Erythroblast (primary cell): ENCODE measurements at places on chromosomes 2 and 18.

DNA sequence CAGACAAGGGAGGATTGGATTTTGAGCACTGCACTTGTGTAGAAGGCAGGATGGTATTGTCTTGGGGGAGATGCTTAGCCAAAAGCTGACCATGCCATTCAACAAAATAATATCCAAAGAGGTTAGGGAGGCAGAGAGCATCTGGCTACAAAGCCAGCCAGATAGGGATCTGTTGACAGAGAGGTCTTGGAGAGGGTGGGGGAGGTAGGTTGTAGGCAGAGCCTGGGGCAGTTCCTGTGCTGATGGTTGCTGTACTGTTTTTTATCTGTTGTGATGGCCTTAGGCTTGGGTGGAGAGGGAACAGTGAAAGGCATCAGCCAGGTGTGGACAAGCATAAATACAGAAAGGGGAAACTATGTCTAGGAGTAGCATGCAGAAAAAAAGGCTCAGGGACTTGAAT lies 100.9 kb downstream of the AQP4 start:
- no peak for DNase-seq

DNA sequence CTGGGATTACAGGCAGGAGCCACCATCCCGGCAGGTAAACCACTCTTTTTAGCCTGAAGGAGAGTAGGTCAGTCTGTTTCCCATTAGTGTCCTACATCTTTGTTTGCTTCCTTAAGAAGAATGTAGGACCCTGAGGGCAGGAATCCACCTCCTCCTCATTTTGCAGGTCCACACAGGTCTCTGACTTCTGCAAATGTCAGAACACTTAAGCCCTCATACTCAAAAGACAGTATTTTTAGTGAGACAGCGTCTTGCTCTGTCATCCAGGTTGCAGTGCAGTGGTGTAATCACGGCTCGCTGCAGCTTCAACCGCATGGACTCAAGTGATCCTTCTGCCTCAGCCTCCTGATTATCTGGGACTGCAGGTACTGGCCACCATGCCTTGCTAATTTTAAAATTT lies 9.3 kb downstream of the PSTPIP2 start:
- peak; percentile 68 for DNase-seq

DNA sequence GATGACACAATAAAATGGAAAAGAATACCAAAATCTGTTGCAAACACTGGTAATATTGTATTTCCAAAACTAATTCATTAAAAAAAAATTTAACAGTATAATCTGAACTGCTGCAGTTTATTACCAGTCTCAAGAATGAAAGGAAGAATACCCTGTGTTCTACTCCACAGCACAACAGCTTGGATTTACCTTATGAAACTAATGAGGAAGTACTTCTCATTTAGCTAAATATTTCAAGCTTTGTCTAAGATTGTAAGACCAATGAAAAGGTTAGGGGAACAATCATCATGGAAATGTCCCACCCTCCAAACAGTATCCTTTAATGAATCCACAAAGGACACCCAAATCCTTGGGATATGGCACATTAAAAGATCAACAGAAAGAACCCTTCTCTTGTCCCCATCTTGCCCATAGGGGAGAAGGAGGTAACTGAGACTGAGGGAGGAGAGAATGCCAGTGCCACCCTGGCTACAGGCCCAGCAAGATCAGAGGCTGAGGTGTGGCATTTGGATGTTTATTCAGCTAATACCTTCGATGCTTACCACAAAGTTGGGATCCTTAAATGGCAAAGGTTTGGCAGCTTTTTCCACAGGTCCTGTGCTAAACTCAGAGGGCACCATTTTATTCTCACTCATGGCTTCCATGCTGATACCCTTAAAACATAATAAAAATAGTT lies 17.7 kb downstream of the INO80C start:
- DNase-seq, result no peak

DNA sequence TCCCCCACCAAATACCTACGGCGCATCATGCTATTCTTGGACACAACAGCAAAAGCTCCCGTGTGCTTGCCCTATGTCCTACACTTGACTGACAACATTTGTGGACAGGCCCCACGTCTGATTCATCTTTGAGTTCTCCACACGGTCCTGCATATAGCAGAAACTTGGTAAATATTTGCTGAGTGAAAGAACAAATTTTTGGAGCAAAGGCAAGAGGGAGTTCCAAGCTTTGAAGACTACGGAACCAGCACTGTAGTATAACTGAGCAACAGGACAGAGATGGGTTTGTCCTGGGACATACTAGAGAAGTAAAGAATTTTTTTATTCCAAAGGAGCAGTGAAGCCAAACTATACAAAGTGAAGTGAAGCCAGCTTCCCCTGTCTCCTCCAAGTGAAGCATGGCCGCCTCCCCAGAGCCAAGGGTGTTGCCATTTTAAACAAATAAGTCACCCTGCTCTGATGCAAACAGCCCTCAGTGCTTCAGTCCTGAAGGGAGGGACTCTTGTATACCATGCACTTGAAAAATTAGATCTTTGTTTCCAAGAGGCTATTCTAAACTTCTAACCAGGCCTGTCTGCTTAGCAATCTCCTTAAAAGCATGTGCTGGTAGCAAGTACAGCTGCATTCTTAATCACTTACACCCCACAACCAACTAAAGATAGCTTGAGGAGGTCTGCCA lies 35.9 kb downstream of the SPRED2 start:
- peak; percentile 28 for DNase-seq

- DNase-seq, result no peak
Measured at GRCh38 chr2:27149570-27150405, 984 bp downstream of the TCF23 start.

DNA sequence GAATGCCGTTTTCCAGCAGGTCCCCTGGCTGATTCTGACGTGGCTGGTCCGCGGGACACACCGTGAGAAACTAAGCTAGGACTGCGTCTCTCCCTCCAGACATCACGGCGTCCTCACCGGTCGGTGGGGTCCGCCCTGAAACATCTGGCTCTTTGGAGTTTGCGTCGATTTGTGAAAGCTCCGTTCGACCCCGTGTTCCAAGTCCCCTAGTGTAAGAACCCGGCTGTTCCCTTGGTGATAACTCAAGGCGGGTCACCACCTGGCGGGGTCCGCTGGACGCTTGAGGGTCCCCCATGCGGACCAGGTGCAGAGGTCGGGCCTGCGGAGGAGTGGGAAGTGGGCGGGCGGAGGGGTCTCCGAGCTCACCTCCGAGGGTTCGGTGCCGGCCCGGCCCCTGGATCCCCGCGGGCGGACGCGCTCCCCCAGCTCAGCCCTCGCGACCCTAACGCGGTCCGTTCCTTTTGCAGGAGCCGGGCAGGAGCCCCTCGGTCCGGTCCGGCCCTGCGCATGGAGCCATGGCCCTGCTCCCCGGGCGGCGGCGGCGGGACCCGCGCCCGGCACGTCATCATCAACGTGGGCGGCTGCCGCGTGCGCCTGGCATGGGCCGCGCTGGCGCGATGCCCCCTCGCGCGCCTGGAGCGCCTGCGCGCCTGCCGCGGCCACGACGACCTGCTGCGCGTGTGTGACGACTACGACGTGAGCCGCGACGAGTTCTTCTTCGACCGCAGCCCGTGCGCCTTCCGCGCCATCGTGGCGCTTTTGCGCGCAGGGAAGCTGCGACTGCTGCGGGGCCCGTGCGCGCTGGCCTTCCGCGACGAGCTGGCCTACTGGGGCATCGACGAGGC lies 65.6 kb downstream of the KCNG2 start:
- no peak for DNase-seq

GRCh38 chr18:41153871-41154270 lies 801.2 kb upstream of the PIK3C3 start:
- no peak for DNase-seq

DNA sequence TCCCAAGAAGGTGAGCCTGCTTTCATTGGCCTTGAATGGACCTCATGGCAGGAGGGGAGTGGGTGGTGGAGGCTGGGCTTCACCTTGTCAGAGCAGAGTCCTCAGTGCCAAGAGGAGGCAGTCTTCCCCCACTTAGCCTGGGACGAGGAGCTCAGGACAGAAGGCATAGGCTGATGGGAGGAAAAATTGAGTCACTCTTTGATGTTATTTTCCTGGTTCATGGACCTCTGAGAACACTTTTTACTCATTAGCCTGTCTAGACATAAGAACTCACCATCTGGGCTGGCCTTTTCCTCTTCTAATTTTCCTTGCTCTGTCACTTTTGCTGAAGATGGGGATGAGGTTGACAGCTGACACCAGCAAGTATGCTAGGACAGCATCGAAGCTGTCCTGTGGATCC lies 225.7 kb upstream of the TNP1 start:
- DNase-seq, result no peak

GRCh38 chr2:111912547-111912946 lies 14.1 kb downstream of the MERTK start:
- peak; percentile 21 for DNase-seq

DNA sequence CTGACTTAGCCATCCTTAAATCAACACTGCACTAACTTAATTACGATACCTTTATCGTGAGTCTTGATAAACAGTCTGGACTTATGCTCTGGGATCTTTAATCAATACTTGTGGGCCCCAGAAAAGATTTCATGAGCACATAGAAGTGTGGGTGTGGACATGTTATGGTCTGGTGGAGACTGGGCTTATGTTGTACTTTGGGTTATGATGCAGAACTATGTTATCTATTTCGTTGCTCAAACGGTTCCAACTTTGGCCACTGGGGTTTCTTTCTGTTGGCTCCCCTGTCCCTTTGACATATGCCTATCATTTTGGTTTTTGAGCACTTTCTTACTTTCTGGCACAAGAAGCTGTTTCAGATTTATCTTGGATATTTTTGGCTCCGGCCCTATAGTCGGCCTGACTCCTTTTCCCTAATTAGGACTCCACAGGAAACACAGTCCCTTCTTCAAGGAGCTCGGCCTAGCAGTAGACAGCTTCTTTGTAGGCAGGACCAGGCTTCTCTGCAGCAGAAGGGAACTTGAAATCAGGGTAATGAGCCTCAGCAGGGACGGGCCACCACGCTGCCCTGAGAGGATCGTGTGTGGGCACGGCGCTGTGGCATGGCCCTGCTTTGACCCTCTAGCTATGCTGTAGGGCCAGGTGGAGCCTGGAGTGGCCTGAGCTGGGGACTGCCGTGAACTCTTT lies 54.6 kb upstream of the TXNDC2 start:
- peak; percentile 56 for DNase-seq

DNA sequence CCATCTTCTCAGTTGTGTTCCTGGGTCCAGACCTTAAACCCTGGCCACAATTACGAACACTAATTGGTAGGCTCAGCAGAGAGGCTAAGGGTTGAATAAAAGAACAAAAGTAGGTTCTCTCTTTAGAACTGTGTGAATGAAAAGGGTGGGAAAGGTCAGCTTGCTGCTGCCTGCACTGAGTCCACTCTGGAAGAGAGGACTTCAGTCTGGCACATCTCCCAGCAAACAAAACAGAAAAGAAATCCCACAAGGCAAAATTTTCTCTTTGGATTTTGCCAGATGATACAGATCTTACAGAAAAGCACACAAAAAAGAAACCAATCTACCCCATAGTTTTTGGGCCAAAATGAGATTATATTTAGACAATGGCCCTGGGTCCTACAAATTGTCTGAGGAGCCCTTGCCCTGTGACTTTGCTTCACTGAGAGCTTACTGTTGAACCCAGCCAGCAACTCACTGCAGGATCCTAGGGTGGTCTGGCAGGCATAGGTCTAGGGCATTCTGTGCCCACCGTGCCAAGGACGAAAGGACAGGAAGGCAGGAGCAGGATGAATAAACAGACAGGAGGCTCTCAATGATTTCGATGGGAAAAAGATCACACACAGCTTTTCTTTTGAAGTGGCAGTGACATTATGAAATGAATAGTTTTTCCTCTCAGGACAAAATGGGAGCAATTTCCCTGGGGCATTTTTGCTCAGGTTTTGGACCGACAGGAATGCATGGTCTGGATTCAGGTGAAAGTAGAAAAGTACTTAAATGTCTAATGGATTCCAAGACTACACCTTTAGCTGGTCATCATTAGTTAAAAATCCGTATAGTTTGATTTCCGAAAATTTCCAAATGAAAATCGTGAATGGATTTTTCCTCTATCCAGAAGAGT lies 68.4 kb upstream of the STAM2 start:
- DNase-seq, result no peak

DNA sequence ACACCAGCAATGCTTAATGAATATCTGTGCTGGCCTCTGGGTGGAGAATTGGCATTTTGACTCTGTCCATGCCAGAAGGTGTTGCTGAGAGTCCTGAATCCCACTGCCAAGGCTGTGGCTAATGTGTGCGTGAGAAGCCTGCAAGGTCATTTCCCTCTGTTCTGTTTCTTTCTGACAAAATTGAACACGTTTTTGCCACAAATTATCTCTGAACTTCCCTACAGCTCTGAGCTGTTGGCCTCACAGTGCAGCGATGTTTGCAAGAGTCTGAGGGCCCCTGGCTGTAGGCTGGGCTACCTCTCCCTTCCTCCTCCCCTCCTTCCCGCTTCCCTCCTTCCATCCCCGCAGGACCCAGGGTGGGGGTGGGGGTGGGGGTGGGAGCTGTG lies 154.1 kb upstream of the HS6ST1 start:
- no peak for DNase-seq

DNA sequence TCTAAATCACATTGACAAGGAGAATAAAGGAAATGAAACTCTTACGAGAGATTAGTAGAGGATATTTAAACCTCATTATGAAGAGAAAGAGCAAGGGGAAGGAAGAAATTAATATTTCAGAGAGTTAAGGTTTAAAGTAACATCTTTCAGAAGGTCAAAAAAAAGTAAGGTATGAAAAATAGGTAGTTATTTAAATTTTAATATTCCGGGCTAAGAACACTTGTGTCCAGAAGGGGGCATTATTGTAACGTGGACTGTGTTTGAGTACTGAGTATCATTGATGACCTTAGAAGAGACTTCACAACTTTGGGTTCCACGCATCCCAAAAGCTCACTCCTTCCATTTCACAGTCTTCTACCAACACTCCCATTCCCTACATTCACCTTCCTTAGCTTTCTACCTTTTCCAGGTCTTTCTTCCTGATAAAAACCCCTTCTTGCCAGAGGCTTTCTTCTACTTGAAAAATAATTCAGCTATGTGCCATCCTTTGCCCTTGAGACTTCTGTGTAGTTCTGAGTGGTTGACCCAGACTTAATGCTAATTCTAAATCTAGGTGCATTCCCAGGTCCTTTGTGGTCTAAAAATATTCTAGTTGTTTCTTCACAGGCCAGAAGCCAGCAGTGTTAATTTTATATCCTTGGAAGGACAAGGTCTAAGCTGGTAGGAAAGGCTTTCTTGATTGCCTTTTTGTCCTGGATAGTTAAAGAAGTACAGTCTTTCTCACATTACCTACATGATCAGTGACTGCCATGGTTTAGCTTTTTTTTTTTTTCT lies 16.5 kb downstream of the DYNC1I2 start:
- peak; percentile 50 for DNase-seq

DNA sequence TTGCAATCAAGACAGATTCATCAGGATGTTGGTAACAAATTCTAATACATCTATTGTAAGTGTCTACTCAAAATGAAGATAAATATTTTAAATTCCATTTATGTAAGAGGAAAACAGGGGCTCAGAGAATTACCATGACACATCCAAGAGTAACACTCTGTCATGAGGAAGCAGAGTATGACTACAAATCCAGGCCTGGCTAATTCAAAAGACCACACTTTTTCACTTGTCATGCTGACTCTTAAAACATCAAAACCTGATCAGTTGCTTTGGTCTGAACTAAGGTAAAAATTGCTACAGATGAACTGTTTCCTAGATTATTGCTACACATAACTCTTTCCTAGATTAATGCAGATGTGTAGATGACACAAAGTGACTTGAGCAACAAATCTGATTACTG lies 880.6 kb downstream of the TSN start:
- no peak for DNase-seq
